ENCODE measurements at places on chromosomes 12 and 14.

DNA sequence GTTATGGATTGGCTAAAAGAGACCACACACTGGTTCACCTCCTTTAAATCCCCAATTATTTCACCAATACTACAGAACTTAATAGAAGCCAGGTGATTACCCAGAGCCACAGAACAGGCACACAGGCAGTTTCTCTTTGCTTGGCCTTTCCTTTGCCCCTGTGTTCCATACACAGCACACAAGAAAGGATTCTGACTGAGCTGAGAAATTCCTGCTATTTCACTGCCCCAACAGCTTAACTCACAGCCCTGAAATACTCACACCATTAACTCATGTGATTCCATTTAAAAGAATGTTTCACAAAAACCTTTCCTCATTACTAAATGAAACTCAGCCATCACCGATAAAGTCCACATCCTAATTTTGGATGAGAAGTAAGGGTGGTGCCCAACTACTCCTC lies 133.6 kb downstream of the MED13L start:
- no peak for DNase-seq

GRCh38 chr12:1719139-1719538 lies 28.3 kb downstream of the ADIPOR2 start:
- DNase-seq = no peak

- DNase-seq = no peak
These were observed 7.6 kb upstream of the KERA start for GRCh38 chr12:91065396-91065795.

- no peak for DNase-seq
These were observed 131.2 kb upstream of the C14orf180 start for GRCh38 chr14:104448321-104448720.

GRCh38 chr14:24783791-24784190 lies 149.8 kb upstream of the GZMB start:
- no peak for DNase-seq

DNA sequence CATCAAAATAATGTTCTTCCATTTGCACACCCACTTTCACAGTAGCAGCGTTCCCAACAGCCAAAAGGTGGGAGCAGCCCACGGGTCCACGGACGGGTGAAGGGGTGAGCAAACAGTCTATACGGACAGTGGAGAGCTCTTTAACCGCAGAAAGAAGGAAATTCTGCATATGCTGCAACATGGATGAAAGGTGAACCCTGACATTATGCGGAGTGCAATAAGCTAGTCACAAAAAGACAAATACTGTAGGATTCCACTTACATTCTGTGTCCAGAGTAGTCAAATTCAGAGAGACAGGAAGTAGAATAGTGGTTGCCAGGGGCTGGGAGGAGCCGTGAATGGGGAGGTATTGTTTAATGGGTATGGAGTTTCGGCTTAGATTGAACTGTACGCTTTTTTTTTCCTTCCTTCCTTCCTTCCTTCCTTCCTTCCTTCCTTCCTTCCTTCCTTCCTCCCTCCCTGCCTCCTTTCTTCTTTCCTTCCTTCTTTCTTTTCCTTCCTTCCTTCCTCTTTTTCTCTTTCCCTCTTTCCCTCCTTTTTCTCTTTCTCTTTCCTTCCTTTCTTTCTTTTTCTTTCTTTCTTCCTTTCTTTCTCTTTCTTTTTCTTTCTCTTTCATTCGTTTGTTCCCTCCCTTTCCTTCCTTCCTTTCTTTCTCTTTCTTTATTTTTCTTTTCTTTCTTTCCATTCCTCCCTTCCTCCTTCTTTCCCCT lies 15.8 kb upstream of the ANKRD9 start:
- DNase-seq = peak; percentile 69

DNA sequence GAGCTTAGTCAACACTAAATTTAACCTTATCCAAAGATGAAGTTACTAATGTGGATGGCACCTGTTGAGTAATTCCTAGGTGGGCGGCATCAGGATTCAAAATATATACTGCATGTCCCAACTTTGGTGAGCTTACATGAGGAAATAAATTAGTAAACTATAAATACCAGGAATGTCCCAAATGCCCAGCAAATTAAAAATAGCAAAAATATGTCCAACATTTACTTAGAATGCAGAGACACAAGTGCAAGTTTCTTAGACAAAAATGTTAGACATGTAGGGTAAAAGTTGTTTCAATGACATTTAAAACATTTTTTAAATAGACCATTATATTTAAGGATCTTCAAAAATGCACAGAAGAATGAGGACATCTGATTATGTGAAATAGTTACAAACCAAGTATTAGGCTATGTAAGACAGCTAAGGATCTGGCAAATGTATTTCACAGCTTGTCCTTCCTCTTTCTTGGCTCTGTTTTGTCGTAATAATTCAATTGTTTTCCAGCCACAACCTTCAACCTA lies 115.9 kb downstream of the NAV3 start:
- no peak for DNase-seq

- peak; percentile 90 for DNase-seq
These were observed at the start of gene P2RX4 for GRCh38 chr12:121209624-121210572. Gene P2RX4 (plus strand): TSS chr12:121210129. CDS start chr12:121210165, 36 bp downstream.

GRCh38 chr14:85545738-85546137 lies 15.8 kb downstream of the FLRT2 start:
- no peak for DNase-seq

GRCh38 chr12:61531195-61531594 lies 729.0 kb upstream of the USP15 start:
- DNase-seq = no peak

- DNase-seq = peak; percentile 29
These were observed 145.4 kb upstream of the FKBP4 start for GRCh38 chr12:2649201-2650030.

- DNase-seq = peak; percentile 71
These were observed 17.6 kb upstream of the RNASE3 start for GRCh38 chr14:20873370-20874177.

GRCh38 chr14:34211732-34212131 lies 250.3 kb downstream of the SPTSSA start:
- DNase-seq = no peak

- DNase-seq = no peak
These were observed 79.8 kb downstream of the PCNX1 start for GRCh38 chr14:70987041-70987440.

DNA sequence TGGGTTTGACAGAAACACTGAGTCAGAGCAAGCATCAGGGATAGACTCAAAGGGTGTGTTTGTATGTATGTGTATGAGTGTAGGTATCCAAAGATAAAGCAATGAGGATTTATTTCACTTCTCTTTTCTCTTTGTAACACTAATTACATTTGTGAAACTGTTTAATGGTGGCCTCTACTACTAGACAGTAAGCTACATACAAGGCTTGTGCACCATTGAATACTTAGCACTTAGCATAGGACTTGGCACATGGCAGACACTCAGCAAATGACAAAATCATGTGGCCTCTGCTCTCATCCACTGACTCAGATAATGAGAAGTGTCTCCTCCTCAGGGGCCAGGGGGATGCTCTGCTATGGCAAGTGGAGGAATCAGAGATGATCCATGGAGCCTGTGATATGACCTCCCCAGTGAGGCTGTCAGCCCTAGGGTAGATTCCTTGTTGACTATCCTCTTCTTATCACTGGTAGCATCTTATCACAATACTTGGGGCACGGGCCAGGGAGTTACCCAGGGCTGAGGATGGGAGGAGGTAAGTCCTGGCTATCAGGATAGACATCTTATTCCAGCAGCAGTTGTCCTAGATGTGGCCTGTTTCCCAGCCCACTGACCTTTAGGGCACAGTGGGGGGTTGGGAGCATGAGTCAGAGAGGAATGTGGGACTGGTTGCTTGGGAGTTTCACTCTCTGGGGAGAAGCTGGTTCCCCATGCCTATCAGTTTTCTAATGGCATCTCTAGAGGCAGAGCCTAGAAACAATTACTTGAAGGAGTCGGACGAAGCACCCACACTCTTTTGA lies 71.2 kb upstream of the HOXC13 start:
- no peak for DNase-seq

DNA sequence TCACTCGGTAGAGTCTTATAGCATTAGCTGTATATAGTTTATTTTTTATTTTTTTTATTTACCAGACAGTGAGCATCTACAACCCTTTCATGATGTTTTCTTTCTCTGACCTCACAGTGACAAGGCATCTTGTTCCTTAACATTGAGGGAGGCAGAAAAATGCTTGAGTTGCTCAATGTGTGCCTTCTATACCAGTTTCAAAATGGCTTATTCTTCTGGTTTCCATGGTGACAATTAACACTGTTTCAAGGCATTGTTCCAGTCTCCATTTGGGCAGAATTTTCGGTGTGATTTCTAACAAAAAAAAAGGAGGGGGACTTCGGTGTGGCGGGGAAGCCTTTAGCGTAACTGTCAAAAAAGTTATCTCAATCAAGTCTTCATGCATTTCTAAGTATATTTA lies 209.7 kb upstream of the NPAS3 start:
- no peak for DNase-seq

DNA sequence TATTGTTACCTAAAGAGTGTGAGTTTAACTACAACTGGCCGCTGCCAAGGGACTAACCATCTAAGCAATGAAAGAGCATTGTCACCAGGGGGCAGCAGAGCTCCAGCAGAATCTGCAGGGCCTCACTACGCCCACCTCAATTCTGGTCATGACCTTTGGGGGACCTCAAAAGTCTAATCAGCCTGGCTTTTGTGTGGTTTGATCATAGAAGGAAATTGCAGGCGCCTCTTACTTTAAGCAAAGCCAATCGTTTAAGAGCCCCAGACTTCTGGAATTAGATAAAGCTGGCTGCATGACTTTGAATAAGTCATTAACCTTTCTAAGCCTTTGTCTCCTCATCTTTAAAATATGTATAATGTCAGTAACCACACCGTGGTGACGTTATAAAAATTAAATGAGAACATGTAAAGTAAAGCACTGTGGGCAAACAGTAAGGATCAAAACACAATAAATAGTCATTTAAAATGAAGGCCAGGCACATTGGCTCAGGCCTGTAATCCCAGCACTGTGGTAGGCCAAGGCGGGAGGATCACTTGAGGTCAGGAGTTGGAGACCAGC lies 58.6 kb downstream of the TBX3 start:
- peak; percentile 52 for DNase-seq

- no peak for DNase-seq
These were observed 33.7 kb downstream of the SLC24A4 start for GRCh38 chr14:92356677-92357076.

- DNase-seq = peak; percentile 92
These were observed at the start of gene SNRNP35 for GRCh38 chr12:123457980-123458779. Gene SNRNP35 (plus strand): TSS chr12:123458139. CDS start chr12:123465541, 7,402 bp downstream.

Measured in right forelimb (tissue), 1 donor.